ENCODE measurements at places on chromosomes 2 and 18. TPM values are rescaled to one million over a fixed set of nuclear protein-coding genes. Genes with fewer than 3 reads are reported as not detected.

GRCh38 chr2:197212344-197213262 is 98.0 kb downstream of the ANKRD44 start:
- H3K4me1 ChIP-seq, result peaks cover 26% of the 10 kb centered on the region
- no peak overlapping the region for H3K4me3 ChIP-seq
- no peaks in the 10 kb centered on the region for H3K27me3 ChIP-seq
- peak overlapping the region; percentile 8 for H3K27ac ChIP-seq
- no peaks in the 10 kb centered on the region for H3K36me3 ChIP-seq

GRCh38 chr2:233938676-233939370 is 21.6 kb downstream of the TRPM8 start:
- no peaks in the 10 kb centered on the region for H3K36me3 ChIP-seq
- no peak overlapping the region for H3K27ac ChIP-seq

- no peaks in the 10 kb centered on the region for H3K27me3 ChIP-seq
- H3K4me3 ChIP-seq, result no peak overlapping the region
- DNase-seq, result no peak
Measured at GRCh38 chr18:51430538-51430937, 233.1 kb upstream of the MEX3C start.

GRCh38 chr18:75775121-75775520 is 347.6 kb upstream of the SMIM21 start:
- no peaks in the 10 kb centered on the region for H3K36me3 ChIP-seq
- no peaks in the 10 kb centered on the region for H3K27me3 ChIP-seq

- no peak overlapping the region for H3K4me3 ChIP-seq
- DNase-seq, result no peak
- no peaks in the 10 kb centered on the region for H3K27me3 ChIP-seq
Measured at GRCh38 chr2:180763263-180763989, 217.0 kb upstream of the UBE2E3 start.

- no peaks in the 10 kb centered on the region for H3K4me1 ChIP-seq
- no peak overlapping the region for H3K27ac ChIP-seq
- H3K4me3 ChIP-seq, result no peak overlapping the region
Measured at GRCh38 chr18:36843784-36844183, 14.9 kb downstream of the KIAA1328 start.

DNA sequence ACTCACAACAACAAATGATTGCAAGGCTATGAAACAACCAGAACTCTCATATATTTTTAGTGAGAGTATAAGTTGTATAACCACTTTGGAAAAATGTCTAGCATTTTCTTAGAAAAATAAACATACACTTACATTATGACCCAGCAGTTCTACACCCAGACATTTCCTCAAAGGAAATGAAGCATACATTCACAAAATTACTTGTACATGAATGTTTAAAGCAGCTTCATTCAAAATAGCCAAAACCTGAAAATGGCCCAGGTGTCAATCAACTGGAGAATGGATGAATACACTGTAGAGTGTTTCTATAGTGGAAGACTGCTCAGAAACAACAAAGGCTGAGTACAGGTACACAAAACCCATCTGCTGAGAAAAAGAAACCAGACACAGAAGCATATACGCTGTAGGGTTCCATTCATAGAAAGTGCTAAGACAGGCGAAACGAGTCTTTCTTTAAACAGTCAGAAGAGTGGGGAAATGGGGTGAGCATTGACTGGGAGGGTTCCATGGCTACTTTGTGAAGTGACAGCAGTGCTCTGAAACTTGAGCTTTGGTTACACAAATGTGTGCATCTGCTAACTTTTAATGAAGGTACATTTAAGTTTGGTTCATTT is 799.0 kb downstream of the DCDC2C start:
- peaks cover 4% of the 10 kb centered on the region for H3K4me1 ChIP-seq
- H3K27me3 ChIP-seq, result no peaks in the 10 kb centered on the region
- no peak overlapping the region for H3K4me3 ChIP-seq
- DNase-seq, result no peak
- no peak overlapping the region for H3K27ac ChIP-seq

DNA sequence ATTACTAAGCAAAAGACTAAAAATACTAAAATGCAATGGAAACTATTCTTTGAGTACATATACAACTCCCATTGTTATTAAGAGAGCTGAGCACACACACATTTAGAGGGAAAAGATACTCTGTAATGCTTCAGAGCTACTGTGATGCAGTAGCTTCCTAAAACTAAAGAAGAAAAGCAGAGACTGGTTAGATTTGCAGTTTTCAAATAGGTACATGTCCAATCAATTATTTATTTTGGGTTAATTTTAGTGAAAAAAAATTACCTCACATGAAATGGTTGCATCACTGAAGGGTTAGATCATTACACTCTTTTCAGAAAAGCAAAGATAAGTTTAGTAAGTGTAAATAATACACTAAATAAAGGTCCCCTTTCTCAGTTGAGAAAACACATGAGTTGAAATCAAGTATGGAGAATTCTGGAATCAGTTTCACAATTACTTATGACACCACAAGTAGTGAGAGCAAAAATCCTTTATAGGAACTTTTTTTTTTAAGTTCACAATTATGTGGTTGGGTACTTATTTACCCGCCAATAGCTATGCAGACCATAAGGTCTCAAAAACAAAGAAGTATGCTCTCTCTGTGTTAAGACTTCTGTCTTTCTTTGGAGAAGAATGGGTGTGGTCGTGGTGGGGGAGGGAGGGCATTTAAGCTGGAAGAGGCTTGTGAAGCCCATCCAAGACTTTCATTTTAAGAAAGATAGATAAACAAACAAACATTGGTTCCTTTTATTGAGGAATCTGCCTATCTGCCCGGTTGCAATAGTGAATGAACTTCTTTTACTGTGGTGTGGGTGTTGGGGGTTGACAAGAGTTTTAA is 25.3 kb upstream of the SERTAD2 start:
- H3K27ac ChIP-seq, result peak overlapping the region; percentile 81
- H3K27me3 ChIP-seq, result no peaks in the 10 kb centered on the region
- H3K36me3 ChIP-seq, result no peaks in the 10 kb centered on the region
- no peak for DNase-seq

GRCh38 chr18:44844486-44844885 is 163.8 kb downstream of the SETBP1 start:
- no peak overlapping the region for H3K4me3 ChIP-seq
- H3K27me3 ChIP-seq, result no peaks in the 10 kb centered on the region
- DNase-seq, result no peak

GRCh38 chr18:50704357-50704940 is 115.4 kb downstream of the MRO start:
- H3K4me1 ChIP-seq, result peaks cover 6% of the 10 kb centered on the region
- no peaks in the 10 kb centered on the region for H3K36me3 ChIP-seq
- H3K27me3 ChIP-seq, result no peaks in the 10 kb centered on the region

DNA sequence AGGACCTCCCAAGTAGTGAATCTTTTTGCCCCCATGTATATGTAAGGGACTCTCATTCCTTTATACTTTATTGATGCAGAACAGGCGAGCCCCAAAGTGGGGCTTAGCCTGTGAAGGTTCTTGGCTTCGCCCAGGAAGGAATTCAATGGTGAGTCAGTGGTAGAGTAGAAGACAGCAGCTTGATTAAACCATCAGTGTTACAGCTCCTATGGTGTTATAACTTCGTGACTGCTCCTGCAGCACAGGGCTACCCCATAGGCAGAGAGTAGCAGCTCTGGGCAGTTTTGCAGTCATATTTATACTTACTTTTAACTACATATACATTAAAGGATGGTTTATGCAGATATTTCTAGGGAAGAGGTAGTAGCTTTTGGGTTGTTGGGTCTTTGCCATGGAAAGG is 11.0 kb downstream of the FAM171B start:
- H3K4me3 ChIP-seq, result no peak overlapping the region
- H3K27ac ChIP-seq, result no peak overlapping the region
- H3K4me1 ChIP-seq, result no peaks in the 10 kb centered on the region

DNA sequence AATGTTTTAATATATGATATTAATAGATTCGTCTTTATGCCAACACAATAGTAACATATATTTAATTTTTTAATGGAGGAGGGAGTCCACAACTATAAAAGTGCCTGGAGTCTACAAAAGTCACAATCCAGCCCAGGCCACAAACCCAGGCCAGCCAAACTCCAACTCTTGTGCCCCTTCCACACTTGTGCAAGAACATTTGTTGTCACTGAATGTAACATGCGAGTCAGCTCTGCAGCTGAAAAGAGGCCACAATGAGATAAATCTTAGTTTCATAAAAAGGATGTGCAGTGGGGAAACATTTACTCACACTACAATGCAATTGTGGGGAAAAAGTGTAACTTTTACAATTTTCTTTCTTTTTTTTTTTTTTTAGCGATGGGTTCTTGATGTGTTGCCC is 110.8 kb downstream of the MCFD2 start:
- DNase-seq, result no peak
- no peak overlapping the region for H3K4me3 ChIP-seq
- H3K36me3 ChIP-seq, result no peaks in the 10 kb centered on the region
- no peak overlapping the region for H3K27ac ChIP-seq
- H3K4me1 ChIP-seq, result no peaks in the 10 kb centered on the region

GRCh38 chr2:167875529-167875928 is 371.9 kb downstream of the STK39 start:
- no peaks in the 10 kb centered on the region for H3K36me3 ChIP-seq
- H3K27me3 ChIP-seq, result no peaks in the 10 kb centered on the region
- H3K4me1 ChIP-seq, result no peaks in the 10 kb centered on the region
- H3K4me3 ChIP-seq, result no peak overlapping the region
- H3K27ac ChIP-seq, result no peak overlapping the region
- peak; percentile 43 for DNase-seq

DNA sequence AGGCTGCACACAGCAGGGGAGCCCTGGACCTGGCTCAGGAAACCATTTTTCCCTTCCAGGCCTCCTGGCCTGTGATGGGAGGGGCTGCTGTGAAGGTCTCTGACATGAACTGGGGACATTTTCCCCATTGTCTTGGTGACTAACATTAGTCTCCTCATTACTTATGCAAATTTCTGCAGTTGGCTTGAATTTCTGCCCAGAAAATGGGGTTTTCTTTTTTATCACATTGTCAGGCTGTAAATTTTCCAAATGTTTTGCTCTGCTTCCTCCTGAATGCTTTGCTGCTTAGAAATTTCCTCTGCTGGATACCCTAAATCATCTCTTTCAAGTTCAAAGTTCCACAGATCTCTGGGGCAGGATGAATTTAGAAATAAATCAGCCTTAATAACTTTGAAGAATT is 78.2 kb downstream of the EHBP1 start:
- no peaks in the 10 kb centered on the region for H3K27me3 ChIP-seq
- no peak overlapping the region for H3K27ac ChIP-seq
- no peak for DNase-seq
- H3K36me3 ChIP-seq, result no peaks in the 10 kb centered on the region
- no peak overlapping the region for H3K4me3 ChIP-seq

DNA sequence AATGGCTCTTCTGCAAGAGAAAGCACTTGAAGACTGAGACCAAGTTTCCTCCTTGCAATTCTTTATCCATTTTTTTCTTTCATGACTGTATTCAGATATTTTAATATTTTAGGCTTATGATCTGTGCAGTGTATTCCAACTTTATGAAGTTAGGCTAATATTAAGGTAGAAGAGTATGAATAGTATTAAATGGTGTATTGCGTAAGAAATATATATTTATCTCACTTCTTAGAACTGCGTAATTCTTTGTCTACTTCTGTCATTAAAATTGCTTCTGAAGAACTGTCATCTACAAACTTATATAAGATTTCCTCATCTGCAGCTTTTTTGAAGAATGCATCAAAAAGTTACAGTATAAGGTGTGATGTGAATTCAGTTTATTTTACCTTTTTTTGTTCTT is 183.2 kb downstream of the DLGAP1 start:
- DNase-seq, result no peak
- no peaks in the 10 kb centered on the region for H3K4me1 ChIP-seq
- no peaks in the 10 kb centered on the region for H3K36me3 ChIP-seq
- H3K27ac ChIP-seq, result no peak overlapping the region

DNA sequence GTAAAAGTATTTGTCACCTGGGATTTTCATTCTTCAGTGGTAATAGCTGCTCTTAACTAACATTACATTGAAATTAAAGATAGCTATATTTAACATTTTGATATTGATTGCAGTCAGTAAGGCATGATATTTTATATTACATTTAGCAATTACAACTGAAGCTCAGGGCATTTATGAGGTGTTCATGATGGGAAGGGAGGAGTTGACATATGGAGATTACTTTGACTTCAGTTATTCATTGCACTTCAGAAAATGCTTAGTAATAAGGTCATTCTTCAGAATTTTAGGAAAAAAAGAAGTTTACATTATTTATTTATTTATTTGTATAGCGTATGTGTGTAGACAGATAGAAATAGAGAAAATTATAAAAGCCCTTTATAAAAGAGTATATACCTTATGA is 352.0 kb downstream of the GALNT13 start:
- no peak for DNase-seq
- H3K27me3 ChIP-seq, result no peaks in the 10 kb centered on the region
- H3K36me3 ChIP-seq, result no peaks in the 10 kb centered on the region
- H3K27ac ChIP-seq, result no peak overlapping the region
- no peaks in the 10 kb centered on the region for H3K4me1 ChIP-seq

- H3K36me3 ChIP-seq, result no peaks in the 10 kb centered on the region
- no peak overlapping the region for H3K4me3 ChIP-seq
- no peak for DNase-seq
Measured at GRCh38 chr2:31997653-31998052, 13.2 kb downstream of the MEMO1 start.

GRCh38 chr2:105328281-105329196 is 996 bp downstream of the TGFBRAP1 start:
- peak overlapping the region; percentile 45 for H3K27ac ChIP-seq
- H3K36me3 ChIP-seq, result peaks cover under 1% of the 10 kb centered on the region
- peaks cover 25% of the 10 kb centered on the region for H3K4me1 ChIP-seq

DNA sequence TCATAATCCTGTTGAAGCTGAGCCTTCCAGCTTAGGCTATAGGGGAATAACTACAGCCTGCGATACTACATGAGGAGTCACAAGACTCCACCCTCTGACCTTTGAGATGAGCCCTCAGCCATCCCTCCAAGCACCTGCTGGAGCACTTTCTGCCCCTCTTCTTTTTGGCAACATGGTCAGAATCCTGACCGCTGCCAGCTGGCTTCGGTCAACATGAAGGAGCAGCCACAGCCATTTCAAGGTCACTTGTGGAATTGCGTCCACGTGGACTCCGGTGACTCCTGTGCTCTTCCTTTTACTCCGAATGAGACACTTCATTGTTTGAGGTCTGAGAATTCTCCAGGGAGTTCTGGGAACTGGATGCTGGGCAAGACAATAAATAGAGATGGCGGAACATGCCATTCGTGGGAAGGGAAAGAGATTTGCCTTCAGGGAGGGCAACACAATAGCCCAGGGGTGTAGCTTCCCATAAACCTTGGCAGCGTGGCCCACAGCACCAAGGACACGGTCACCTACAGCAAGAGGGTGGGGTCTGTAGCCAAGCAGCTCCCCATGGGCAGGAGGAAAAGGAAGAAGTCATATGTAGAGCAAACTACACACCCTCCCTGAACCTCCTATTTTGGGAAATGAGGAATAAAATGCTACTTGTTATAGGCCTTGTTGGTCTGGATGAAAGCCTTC is 73.3 kb upstream of the PPP1CB start:
- no peaks in the 10 kb centered on the region for H3K36me3 ChIP-seq
- no peaks in the 10 kb centered on the region for H3K27me3 ChIP-seq
- H3K4me1 ChIP-seq, result peaks cover 32% of the 10 kb centered on the region
- DNase-seq, result no peak
- no peak overlapping the region for H3K4me3 ChIP-seq

- no peak for DNase-seq
- peaks cover 31% of the 10 kb centered on the region for H3K4me1 ChIP-seq
- H3K36me3 ChIP-seq, result peaks cover 44% of the 10 kb centered on the region
- no peak overlapping the region for H3K27ac ChIP-seq
Measured at GRCh38 chr2:71558300-71559051, 105.1 kb downstream of the DYSF start.

GRCh38 chr2:187093771-187094412 is 244.9 kb upstream of the ZSWIM2 start:
- H3K27ac ChIP-seq, result no peak overlapping the region
- no peaks in the 10 kb centered on the region for H3K4me1 ChIP-seq
- H3K4me3 ChIP-seq, result no peak overlapping the region
- DNase-seq, result no peak

PRSS56 gene
- polyA plus RNA-seq, result 2.0 TPM

DNAJC5G gene
- polyA plus RNA-seq, result not detected

DYNAP gene
- polyA plus RNA-seq, result not detected

Measured in muscle of leg (tissue), 16 donors.